Activated CD8-positive, alpha-beta memory T cell treated with anti-CD3 and anti-CD28 coated beads, Interleukin-2, amount 50 U/mL, for 4 hours (primary cell): ENCODE measurements at places on chromosomes 7 and 10.
A peak's percentile ranks its signal among the peaks of the same experiment; 100 is the strongest.

DNA sequence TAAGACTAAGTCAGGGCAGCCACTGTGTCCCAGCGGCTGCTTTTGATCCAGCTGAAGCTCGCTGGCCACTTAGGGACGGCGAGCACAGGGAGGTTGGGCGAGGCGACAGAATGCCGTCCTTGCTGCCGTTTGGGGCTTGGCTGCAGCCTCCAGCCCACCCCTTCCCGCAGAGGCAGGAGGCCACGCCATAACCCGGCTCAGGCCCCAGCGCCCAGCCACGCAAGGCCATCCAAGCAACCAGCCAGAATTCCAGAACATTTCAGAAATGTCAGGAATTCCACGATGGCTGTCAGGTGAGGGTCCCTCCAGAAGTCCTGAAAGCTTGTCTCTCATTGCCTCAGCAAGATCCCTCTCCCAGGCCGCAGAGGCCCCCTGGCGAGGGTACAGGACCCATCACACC is 479.1 kb upstream of the FOXK1 start:
- no peak for DNase-seq

DNA sequence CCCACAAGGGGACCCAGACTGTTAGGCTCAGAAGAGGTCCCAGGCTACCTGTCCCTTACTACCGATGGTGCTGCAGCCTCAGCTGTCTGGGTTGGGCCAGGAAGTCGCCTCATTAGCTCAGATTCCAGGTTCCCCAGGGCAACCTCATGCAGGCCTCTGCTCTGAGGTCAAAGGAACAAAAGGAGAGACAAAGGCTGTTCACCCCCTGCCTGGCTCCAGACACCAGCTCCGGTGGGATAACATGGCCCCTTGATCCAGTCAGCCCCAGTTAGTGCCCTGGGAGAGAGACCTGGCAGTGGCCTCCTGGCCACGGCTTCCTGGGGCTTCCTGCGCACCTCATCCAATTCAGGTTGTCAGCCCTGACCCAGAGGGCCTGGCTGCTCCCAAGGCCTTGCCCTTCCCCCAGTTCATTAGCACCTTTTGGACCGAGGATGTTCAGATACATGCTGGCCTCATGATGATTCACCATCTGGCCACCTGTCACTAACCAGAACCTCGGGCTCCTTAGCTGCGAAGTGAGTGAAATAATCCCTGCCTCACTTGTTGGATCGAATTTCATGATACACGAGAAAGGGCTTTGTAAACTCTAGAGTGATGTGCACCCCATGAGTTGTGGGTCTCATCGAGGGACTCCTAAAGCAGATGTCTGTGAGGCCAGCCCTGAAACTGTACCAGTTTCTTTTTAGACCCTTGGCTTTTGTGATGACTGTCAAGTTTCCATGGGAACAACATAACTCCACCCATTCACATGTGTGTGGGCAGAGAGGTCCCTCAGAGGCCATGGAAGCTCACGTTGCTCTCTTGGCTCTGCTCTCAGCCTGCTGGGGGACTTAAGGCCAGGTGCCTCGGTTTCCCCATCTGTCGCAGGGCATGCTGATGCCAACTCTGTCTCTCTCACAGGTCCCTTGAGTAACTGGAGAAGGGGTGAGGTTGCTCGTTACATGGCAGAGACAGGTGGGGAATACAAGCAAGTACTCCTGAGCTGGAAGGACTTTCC is 79.5 kb upstream of the PCBD1 start:
- no peak for DNase-seq

DNA sequence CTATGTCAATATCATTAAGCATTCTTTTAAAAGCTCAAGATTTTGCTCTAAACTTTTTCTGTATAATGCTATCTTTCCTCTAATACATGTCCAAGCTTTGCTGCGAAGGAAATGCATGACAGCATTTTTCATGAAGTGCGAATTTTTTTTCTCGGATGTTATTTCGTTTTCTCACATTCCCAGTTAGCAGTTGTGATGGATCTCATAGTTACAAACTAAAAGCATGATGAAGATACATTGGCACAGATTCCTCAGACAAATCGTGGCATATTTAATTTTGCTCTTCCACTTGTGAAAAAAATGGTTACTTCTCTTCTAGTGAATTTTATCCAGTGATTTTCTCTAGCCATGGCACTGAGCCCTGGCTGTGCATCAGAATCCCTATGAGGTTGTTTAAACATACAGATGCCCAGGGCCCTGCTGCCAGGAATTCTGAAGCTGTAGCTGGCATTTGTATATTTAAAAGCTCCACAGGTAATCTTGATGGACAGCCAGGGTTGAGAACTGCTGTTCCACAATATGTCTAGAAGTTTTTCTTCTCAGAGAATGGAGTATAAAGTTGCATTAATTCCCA is 299.8 kb upstream of the NEBL start:
- DNase-seq: no peak

DNA sequence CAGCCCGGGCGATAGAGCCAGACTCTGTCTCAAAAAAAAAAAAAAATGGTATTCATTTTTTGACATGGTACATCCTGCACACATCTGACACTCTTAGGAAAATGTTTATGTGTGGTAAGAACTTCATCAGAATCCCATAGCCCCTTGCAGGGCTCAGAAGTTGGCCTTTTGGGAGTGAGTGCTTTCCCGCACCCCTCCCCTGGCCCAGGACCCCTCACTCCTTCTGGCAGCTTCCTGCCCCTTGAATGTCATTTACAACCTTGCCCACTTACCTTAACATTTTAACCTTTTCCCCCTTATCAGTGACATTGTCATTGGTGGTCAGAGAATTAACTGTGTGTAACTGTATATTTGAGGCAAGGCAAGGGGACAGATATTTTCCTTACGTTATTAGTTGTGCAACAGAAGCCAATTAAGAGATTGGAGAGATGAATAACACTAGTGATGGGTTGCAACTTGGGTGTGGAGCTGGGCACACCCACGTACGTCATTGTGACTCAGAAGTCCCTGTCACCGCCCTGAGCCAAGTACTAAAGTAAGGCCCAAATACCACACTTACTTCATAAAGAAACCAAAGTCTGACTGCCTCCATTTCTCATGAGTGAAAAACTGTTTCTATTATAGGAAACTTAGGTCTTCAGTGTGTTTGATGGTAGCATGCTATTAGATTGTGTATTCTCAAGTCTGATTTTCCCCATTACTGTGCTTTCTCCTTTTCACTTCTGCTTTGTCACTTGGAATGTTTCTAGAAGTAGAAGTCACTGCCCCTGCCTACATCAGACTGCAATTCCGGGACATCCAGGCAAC is 31.6 kb downstream of the OGDH start:
- peak; percentile 78 for DNase-seq

DNA sequence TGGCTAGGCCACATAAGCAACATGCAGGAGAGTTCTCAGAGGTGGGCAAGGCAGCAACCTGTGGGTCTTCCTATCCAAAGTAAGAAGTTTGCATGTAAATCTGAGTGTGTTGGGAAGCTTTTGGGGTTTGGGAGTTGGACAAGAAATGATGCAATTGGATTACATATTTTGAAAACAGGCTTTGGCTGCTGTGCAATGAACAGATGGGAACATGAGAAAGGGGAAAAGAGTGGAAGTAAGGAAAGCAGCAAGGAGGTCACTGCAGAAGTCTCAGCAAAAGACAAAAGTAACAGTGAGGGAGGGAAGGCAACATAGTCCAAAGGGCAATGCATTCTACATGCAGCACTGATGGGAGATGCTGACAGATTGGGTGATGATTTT is 61.1 kb upstream of the C10orf90 start:
- DNase-seq: no peak

- no peak for DNase-seq
Observed at GRCh38 chr7:52842202-52842900, 193.1 kb upstream of the POM121L12 start.

DNA sequence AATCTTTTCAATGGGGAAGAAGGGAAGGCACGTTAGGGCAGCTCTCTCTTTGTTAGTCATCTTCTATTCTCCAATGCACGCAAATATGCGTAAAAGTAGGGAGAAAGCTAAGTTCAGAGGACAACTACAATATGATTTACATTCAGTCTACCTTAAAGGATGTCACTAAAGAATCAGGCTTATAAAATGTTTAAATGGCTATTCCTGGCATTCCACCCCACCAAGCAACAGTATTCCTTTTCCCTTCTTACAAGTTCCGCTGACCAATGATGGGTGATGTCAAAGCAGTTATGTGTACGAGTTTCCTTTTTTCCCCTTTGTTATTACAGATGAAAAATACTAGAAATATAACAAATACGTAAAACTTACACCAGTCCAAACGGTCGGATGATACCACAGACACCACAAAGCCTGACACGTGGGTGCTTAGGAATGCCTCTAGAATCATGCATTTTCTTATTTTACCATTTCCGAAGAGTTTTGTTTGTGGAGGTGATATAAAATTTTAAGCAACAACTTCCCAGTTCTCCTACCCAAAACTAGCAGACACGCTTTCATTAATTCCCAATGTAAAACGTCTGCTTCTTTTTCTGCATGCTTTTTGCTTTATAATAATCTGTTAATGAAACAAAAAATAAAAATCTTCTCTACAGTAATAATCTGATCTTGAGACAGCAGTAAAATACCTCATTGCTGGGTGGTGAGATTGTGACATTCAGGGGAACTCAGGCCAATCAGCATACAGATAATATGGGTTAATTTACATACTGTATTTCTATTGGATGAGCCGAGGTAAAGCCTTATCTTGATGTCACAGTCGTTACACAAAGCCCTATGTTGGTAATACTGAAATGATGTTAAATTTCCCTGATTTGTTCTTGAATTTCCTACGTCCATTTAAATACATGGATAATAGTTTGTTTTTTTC is 708 bp upstream of the GPR85 start:
- DNase-seq: no peak

DNA sequence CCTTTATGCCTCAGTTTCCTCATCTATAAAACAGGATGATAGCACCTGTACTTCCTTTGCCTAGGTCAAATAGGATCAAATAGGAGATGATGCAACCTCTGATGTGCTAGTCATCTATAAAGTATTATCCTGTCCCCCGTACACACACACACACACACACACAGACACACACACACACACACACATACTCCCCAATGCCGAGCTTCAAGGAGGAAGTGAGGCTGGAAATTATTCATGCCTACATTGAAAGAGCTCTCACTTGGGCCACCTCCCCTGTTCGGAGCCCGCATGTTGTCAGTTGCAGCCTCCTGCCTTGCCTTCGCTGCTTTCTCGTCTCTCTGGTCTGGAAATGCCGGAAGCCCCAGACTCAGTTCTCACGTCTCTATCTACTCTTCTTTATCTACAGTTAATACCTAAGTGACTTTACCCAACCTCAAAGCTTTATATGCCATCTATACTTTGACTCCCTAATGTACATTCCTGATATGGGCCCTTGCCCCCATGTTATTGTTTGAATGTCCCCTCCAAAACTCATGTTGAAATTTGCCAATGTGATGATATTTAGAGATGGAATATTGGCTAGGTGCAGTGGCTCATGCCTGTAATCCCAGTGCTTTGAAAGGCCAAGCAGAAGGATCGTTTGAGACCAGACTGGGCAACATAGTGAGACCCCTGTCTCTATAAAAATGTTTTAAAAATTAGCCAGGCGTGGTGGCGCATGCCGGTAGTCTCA is 6.9 kb upstream of the UBE2H start:
- no peak for DNase-seq

- no peak for DNase-seq
Observed at GRCh38 chr10:130012129-130012528, 48.1 kb upstream of the EBF3 start.

GRCh38 chr10:5606864-5607263 is 59.5 kb downstream of the ASB13 start:
- DNase-seq: no peak

DNA sequence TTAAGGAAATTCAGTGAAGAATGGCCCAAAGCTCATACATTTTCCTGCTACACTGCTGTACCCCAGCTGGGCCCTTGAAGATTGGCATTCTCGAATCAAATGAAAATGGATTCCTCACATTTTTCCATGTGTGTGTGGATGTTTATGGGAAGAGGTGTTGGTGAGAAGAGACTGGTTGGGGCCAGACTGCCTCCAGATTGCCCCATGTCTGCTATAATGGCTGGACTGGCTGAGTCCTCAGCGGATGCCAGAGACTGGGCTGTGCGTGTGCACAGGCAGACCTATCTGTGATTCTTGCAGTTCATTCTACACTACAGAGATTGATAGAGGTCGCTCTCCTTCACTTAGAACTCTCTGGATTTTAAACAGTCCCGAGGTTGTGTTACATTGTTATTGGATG is 183.6 kb upstream of the GDF10 start:
- no peak for DNase-seq

DNA sequence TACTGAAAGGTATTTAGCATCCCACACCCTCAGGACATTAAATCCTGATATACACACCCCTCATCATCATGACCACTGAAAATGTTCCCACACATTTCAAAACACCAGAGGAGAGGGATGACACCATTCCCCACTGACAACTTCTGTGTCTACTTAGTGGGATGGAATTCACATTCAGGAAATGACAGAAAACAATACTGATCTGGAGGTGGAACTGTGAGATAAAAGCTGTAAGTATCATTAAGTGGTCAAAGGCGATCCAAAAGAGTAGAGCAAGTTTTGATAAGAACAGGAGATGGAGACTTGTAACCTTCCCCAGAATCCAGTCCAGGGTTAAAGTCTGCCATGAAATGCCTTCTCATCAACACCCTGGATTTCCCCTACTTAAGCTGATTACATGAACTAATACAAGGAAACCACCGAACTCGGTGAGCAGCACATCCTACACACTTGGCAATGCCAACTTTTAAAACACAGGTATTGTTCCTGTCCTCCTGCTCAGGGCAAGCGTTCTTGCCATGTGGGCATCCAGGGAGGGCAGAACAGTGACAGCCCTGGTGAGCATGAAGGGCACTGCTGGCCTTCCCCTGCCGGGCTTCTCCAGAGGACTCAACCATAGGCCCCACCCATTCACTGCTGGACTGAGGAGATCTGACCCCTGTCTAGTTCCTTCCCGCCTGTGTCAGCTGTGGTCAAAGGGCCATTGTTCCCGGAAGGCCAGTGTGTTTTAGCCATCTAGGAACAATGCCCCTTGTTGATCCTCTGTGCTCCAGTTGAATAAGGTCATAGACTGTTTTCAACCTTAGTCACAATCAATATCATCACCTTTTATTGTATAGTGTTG is 85.0 kb downstream of the SGMS1 start:
- DNase-seq: no peak

- DNase-seq: no peak
Observed at GRCh38 chr7:96080027-96080426, 241.9 kb downstream of the SLC25A13 start.

GRCh38 chr7:107939573-107940489 is 48.8 kb downstream of the DLD start:
- no peak for DNase-seq

GRCh38 chr7:114901771-114902170 is 20.1 kb upstream of the MDFIC start:
- no peak for DNase-seq

- DNase-seq: no peak
Observed at GRCh38 chr7:108716783-108717182, 147.1 kb downstream of the DNAJB9 start.

DNA sequence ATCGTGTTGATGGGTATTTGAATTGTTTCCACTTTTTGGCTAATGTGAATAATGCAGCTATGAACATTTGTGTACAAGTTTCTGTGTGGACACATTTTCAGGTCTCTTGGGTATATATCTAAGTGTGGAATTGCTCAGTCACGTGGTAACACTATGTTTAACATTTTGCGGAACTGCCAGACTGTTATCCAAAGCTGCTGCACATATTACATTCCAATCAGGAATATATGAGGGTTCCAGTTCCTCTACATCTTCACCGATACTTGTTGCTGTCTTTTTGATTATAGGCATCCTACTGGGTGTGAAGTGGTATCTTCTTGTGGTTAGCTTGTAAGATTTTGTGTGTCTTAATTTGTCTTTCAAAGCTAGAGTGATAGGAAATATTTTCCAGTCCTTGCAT is 6.8 kb downstream of the PTPN12 start:
- no peak for DNase-seq
